Adrenal gland (tissue), 19 donors: ENCODE measurements at places on chromosomes 4 and X.

DNA sequence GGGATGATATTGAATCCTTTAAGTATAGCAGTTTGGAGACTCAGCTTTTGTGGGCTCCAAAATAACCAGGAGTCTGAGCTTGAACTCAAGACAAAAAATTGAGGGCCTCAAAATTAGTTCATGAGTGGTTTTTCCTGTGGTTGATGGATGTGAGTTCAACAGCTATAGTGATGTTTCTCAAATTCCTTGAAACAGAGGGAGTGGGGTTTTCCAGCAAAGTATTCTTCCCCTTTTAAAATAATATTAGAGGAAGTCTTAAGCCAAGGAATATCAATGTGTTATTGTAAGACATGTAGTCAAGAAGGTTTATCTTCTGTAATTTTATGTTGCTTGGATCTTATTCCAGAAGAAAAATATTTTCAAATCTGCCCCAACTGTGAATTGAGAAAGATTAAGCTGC lies 10.6 kb downstream of the OTC start:
- no peak for DNase-seq

GRCh38 chrX:69024931-69025330 lies 140.3 kb downstream of the PJA1 start:
- peak; percentile 79 for DNase-seq

GRCh38 chr4:177001271-177002175 lies 208.8 kb upstream of the VEGFC start:
- no peak for DNase-seq

- no peak for DNase-seq
These were observed 75.4 kb downstream of the AR start for GRCh38 chrX:67619253-67619652.

- no peak for DNase-seq
These were observed 39.9 kb upstream of the GLRA2 start for GRCh38 chrX:14489437-14489836.

GRCh38 chr4:19195696-19196095 lies 1056.0 kb upstream of the SLIT2 start:
- no peak for DNase-seq

- no peak for DNase-seq
These were observed 5.6 kb upstream of the STPG2 start for GRCh38 chr4:98148856-98149255.

- no peak for DNase-seq
These were observed 193.5 kb downstream of the MAD2L1 start for GRCh38 chr4:119873132-119873531.

DNA sequence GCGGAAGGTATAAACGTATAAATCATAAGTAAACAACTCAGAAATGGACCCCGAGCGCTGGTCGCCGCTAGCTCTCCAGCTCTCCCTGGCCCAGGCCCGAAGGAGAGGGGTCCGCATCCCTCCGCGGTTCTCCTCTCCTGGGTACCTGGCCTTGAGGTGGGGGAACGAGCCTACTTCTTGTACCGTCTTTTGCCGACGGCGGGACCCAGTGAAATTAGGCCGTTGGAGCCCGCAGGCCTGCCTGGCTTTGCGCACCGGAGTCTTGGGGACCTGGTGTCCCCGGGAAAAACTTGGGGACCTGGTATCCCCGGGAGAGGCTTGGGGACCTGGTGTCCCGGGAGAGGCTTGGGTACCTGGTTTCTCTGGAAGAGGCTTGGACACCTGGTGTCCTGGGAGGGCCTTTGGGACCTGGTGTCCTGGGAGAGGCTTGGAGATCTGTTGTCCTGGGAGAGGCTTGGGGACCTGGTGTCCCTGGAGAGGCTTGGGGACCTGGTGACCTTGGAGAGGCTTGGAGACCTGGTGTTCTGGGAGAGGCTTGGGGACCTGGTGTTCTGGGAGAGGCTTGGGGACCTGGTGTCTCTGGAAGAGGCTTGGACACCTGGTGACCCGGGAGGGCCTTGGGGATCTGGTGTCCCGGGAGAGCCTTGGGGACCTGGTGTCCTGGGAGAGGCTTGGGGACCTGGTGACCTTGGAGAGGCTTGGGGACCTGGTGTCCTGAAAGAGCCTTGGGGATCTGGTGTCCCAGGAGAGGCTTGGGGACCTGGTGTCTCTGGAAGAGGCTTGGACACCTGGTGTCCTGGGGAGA lies 12.0 kb downstream of the SHOX start:
- peak; percentile 8 for DNase-seq

DNA sequence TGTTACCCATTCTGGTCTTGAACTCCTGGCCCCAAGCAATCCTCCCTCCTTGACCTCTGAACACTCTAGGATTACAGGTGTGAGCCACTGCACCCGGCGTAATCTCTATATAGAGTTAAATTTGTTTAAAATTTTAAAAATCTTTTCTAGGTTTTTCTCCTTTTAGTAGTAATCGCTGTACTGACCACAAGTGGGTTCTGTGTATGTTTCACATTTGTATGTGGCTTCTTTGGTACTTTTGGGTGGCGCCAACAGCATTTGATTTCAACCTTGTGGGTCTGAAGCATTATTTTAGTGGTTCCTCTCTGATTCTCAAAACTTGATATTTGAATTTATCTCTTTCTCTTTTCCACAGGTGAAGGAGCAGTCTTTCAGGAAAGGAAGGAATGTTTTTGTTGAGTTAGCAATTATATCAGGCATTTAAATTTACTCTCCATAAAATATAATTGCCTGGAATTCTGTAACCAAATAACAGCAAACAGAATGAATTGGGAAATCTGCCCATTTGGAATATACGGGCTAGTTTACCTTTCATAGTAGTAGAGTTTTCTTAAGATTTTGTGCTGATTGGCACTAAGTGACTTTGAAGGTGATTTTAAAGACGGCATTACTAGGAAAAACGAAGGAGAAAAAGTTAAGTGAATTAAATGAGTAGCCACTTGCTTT lies 29.5 kb downstream of the ARHGAP10 start:
- DNase-seq, result no peak

DNA sequence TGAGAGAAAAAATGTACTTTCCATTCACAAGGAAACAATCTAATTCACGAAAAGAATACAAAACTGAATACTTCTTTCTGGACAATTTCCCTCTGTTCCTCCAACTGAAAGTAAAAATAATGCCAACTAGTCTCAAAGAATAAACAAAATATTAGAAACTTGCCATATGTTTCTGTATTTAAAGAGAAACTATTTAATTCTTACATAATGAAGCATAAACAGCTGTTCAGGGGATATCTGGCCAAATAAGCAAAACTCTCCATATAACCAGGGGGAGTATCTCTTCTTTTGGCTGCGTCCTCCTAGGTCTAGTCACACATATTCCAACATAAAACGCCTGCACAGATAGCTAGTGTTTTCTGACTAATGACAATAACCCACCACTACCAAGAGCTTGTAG lies 805 bp downstream of the GATB start:
- no peak for DNase-seq

DNA sequence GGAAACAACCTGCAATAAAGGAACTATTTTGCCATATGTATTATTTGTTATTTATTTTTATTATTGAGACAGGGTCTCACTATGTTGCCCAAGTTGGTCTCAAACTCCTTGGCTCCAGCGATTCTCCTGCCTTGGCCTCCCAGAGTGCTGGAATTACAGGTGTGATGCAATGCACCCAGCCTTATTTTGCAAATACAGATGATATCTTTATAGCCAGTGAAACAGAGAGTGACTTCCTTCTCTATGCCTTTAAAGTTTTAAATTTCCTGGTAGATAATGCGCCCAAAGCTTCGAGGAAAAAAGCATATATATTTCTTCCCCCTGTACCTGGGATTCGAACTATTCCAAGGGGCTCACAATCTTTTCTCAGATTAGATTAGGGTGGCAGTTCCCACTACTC lies 601.1 kb upstream of the HTR2C start:
- no peak for DNase-seq

DNA sequence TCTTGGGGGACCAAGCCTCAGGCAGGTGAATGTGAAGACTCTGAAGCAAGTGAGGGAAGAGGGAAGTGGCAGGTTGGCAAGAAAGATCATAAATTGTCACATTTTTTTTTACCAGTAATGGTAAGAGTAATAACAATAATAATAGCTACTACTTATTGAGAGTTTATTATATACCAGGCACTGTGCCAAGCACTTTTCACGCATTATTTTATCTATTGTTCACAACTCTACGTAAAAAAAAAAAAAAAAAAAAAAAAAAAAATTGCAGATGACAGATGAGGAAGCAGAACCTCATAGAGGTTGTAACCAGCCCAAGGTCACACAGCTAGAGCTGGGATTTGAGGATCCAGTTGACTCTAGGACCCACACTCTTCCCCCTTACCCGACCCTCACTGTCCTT lies 40.9 kb downstream of the TSC22D3 start:
- no peak for DNase-seq
